Thyroid gland (tissue), 4 donors: ENCODE measurements at places on chromosomes 12 and 14. TPM values are rescaled to one million over a fixed set of nuclear protein-coding genes. Genes with fewer than 3 reads are reported as not detected.

GRCh38 chr12:2614341-2614740 is 180.4 kb upstream of the FKBP4 start:
- DNase-seq, result no peak
- H3K27ac ChIP-seq, result no peak overlapping the region
- no peak overlapping the region for H3K4me3 ChIP-seq
- H3K27me3 ChIP-seq, result no peaks in the 10 kb centered on the region
- H3K36me3 ChIP-seq, result no peaks in the 10 kb centered on the region

Gene PLCZ1
- total RNA-seq, result not detected

DNA sequence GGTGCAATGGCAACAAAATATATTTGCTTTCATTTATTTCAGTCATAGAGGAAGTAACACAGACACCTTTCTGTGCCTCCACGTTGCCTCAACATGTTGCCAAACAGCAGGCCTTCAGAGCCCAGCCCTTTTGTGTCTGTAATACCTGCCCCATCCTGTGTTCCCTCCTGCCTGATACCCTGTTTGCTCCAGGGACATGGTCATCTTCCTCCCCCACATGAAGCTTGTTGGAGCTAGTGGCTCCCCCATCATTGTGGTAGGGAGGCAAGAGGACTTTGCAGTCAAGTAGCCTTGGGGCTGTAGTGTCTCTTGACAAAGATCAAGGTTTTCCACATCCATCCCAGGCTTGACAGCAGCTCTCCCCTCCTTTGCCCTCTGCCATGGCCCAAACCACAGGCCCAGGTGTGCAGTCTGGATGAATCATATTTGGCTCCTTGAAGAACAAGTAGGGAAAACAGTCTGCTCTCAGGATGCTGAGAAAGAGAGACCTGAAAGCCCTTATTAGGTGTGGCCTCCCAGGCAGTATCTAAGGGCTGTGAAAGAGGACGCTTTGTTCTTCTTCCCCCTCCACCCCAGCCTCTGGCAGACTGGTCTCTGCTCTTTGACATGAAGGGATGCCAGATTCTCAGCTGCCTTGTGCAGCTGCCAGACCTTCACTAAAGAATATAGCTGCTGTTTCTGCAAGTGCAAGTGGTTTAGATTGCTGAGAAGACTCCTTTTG is 329.0 kb downstream of the C12orf75 start:
- H3K27ac ChIP-seq, result no peak overlapping the region
- H3K36me3 ChIP-seq, result no peaks in the 10 kb centered on the region
- H3K27me3 ChIP-seq, result no peaks in the 10 kb centered on the region
- DNase-seq, result no peak

DNA sequence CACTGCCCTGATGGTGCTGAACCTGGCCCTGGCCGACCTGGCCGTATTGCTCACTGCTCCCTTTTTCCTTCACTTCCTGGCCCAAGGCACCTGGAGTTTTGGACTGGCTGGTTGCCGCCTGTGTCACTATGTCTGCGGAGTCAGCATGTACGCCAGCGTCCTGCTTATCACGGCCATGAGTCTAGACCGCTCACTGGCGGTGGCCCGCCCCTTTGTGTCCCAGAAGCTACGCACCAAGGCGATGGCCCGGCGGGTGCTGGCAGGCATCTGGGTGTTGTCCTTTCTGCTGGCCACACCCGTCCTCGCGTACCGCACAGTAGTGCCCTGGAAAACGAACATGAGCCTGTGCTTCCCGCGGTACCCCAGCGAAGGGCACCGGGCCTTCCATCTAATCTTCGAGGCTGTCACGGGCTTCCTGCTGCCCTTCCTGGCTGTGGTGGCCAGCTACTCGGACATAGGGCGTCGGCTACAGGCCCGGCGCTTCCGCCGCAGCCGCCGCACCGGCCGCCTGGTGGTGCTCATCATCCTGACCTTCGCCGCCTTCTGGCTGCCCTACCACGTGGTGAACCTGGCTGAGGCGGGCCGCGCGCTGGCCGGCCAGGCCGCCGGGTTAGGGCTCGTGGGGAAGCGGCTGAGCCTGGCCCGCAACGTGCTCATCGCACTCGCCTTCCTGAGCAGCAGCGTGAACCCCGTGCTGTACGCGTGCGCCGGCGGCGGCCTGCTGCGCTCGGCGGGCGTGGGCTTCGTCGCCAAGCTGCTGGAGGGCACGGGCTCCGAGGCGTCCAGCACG is 4.7 kb downstream of the LTB4R start:
- H3K4me1 ChIP-seq, result peaks cover 52% of the 10 kb centered on the region
- DNase-seq, result peak; percentile 56
- H3K36me3 ChIP-seq, result no peaks in the 10 kb centered on the region
- H3K27me3 ChIP-seq, result no peaks in the 10 kb centered on the region
- no peak overlapping the region for H3K4me3 ChIP-seq

GRCh38 chr14:53140585-53140984 is 12.5 kb downstream of the DDHD1 start:
- no peaks in the 10 kb centered on the region for H3K27me3 ChIP-seq
- DNase-seq, result no peak
- H3K4me3 ChIP-seq, result no peak overlapping the region
- H3K4me1 ChIP-seq, result no peaks in the 10 kb centered on the region

DNA sequence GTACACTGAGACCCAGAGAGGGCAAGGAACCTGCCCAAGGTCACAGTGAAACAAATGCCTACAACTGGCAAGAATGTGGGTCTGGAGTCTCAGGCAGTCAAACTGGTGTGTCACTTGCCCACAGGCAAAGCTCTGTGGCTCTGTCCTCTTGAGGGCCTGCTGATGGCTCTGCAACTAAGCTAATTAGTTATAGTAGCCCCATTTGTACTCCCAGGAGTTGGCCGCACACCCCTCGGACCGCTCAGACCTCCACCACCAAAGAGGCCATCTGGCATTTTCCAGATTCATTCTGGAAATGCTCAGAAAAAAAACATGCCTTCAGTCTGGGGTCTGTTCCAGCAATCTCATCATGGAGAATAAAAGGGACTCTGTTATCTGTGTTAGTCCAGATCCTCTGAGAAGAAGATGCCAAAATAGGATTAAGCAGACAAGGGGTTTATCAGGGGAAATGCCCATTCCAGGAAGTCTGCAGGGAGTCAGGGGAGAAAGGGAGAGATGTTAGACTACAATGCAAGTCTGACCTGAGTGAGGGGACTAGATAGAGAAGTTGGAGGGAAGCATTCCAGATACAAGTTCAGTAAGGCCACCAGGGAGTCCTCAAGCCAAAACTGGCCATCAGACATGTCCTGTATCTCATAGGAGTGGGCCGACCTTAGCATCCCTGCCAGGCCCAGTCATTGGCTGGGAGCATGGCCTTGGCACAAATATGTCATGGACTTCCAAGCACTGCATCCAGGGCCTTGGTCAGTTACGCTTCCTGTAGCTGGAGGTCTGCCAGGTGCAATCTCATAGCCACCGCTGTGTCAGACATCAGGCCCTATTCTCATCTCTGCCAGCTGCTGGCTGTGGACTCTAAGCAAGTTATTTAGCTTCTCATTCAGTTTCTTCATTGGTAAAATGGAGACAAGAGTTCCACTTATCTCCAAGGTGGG is 15.4 kb upstream of the OAS1 start:
- DNase-seq, result peak; percentile 18
- no peaks in the 10 kb centered on the region for H3K36me3 ChIP-seq
- H3K4me3 ChIP-seq, result no peak overlapping the region
- no peaks in the 10 kb centered on the region for H3K27me3 ChIP-seq
- H3K4me1 ChIP-seq, result no peaks in the 10 kb centered on the region

Gene EIF2S3B
- 2.0 TPM for total RNA-seq

DNA sequence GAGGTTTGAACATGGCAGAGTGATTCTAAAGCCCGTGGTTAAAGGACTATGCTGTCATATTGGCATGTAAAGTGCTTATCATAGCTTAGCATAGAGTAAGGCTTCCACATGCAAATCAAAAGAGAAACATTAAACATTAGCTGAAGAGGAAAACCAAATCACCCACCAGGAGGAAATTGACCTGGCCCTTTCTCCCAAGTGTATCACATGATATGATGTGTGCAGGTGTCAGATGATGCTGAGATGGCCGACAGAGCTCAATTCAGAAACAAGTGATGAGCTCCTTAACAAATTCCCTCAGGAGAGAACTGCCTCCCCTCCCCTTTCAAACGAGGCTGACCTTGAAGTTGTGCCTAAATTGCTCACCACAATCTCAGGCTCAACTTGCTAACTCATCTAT is 217.1 kb upstream of the BTG1 start:
- no peaks in the 10 kb centered on the region for H3K36me3 ChIP-seq
- no peak overlapping the region for H3K27ac ChIP-seq
- H3K4me1 ChIP-seq, result no peaks in the 10 kb centered on the region

Gene SRRM4
- 0.10 TPM for total RNA-seq

Gene DAO
- total RNA-seq, result not detected

Gene RNF212B
- total RNA-seq, result not detected

Gene PROX2
- total RNA-seq, result not detected

Gene NUAK1
- total RNA-seq, result 10.4 TPM

GRCh38 chr14:65940056-65940735 is 527.7 kb downstream of the FUT8 start:
- DNase-seq, result no peak
- no peak overlapping the region for H3K27ac ChIP-seq
- no peak overlapping the region for H3K4me3 ChIP-seq
- no peaks in the 10 kb centered on the region for H3K27me3 ChIP-seq

DNA sequence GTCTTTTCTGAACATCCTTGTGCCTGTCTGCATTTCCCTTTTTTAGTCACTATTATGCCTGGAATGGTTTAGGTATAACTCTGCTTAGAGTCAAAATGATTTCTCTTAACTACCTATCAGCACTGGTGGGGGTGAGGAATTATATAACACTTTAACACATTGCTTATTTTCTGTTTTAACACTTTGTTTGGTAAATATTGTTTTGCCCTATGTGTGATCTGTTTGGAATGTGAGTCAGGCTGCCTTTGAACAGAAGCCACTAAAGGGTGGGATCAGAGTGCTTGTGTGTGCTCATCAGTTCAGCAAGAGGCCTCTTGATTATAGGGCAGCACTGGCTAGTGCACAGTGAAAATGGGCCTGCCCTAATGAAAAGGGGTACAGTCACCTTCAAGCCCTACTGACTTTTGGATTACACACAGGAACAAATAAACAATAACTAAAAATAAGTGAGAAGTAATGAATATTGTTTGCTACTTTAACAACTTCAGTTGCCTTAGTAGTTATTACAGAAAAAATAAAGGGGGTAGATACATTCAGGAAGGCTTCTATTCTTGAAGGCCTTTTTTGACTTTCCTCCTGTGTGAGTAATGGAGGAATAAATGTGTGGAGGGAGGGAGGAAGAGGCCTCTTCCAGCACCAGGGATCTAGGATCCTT is 23.2 kb downstream of the NGDN start:
- H3K4me1 ChIP-seq, result no peaks in the 10 kb centered on the region
- no peak for DNase-seq
- no peaks in the 10 kb centered on the region for H3K36me3 ChIP-seq
- H3K4me3 ChIP-seq, result no peak overlapping the region
- no peak overlapping the region for H3K27ac ChIP-seq
- no peaks in the 10 kb centered on the region for H3K27me3 ChIP-seq

GRCh38 chr12:63496654-63497053 is 171.6 kb downstream of the DPY19L2 start:
- no peak overlapping the region for H3K27ac ChIP-seq
- H3K4me3 ChIP-seq, result no peak overlapping the region
- H3K36me3 ChIP-seq, result no peaks in the 10 kb centered on the region
- no peak for DNase-seq
- H3K27me3 ChIP-seq, result no peaks in the 10 kb centered on the region

DNA sequence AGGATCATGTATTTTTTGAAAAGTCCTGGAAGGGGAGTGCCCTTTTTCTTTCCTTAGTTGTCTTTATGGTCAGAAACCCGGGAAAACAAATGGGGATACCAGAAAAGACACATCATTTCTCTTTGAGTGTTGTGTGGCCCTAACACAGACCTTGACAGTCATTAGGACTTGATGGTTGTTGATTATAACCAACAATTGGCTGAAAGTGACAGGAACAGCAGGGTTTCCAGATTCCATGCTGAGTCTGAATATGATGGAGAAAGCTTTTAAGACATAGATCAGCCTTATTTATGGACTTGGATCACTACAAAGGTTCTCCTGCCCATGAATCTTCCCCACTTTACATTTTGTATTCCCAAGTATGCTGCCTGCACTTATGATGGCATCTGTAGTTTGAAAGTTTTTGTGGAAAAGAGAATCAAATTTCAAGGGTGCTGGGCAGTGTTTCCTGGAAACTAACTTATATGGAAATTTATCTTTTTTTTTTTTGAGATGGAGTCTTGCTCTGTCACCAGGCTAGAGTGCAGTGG is 30.4 kb downstream of the POLR3B start:
- H3K27me3 ChIP-seq, result no peaks in the 10 kb centered on the region
- no peaks in the 10 kb centered on the region for H3K4me1 ChIP-seq
- no peak overlapping the region for H3K4me3 ChIP-seq
- H3K36me3 ChIP-seq, result no peaks in the 10 kb centered on the region
- no peak for DNase-seq
- no peak overlapping the region for H3K27ac ChIP-seq

- no peak overlapping the region for H3K4me3 ChIP-seq
- no peaks in the 10 kb centered on the region for H3K4me1 ChIP-seq
- no peaks in the 10 kb centered on the region for H3K36me3 ChIP-seq
- H3K27ac ChIP-seq, result no peak overlapping the region
- peak; percentile 50 for DNase-seq
These were observed 358.1 kb downstream of the RAD51B start for GRCh38 chr14:68177728-68178127.

Gene FBLN5
- total RNA-seq, result 71.5 TPM

Gene HHIPL1
- total RNA-seq, result 1.0 TPM

DNA sequence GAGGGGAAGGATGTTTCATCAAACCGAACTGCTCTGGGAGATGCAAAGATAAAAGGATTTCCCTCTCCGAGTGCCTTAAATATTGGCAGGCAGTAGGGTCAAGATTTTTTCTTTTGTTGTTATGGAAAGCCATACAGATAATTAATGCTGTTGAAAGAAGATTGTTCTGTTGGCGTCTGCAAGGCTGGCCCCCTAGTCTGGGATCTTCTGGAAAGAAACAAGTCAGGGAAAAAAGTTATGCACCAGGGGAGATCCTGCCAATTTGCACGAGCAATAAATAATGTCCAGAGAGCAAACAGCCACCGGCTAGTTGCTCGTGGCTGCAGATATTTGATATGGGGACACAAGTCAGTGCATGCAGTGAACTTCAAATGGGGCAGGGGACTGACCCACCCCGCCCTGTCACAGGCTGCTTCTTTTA is 202.1 kb upstream of the MYL2 start:
- H3K27ac ChIP-seq, result no peak overlapping the region
- H3K27me3 ChIP-seq, result no peaks in the 10 kb centered on the region
- no peak for DNase-seq

Gene DNAI7
- 9.2 TPM for total RNA-seq

GRCh38 chr12:67593461-67594330 is 54.8 kb upstream of the DYRK2 start:
- H3K27ac ChIP-seq, result peak overlapping the region; percentile 50
- H3K4me1 ChIP-seq, result peaks cover 11% of the 10 kb centered on the region
- no peak overlapping the region for H3K4me3 ChIP-seq

Gene TXNDC16
- total RNA-seq, result 6.8 TPM

Gene FLVCR2
- 6.6 TPM for total RNA-seq

GRCh38 chr14:73243341-73243740 is 6.0 kb downstream of the PAPLN start:
- H3K4me1 ChIP-seq, result peaks cover 32% of the 10 kb centered on the region
- DNase-seq, result no peak
- no peak overlapping the region for H3K4me3 ChIP-seq
- H3K27ac ChIP-seq, result no peak overlapping the region
- no peaks in the 10 kb centered on the region for H3K36me3 ChIP-seq
